GM23338 (cell line): ENCODE measurements at places on chromosomes 11 and 22. TPM values are rescaled to one million over a fixed set of nuclear protein-coding genes. Genes with fewer than 3 reads are reported as not detected.

Gene GPHA2
- total RNA-seq = 0.83 TPM in 1 of 2 replicates, not detected in the other

Gene APLNR
- total RNA-seq = 0.10 and 0.12 TPM in 2 replicates

Gene ME3
- 3.8 and 4.0 TPM in 2 replicates for total RNA-seq

Gene C22orf42
- total RNA-seq = 0.23 and 0.76 TPM in 2 replicates

Gene OR8H1
- not detected in 2 replicates for total RNA-seq

Gene TRIM29
- total RNA-seq = 0.16 and 0.28 TPM in 2 replicates

Gene UPK3A
- total RNA-seq = 0.89 TPM in 1 of 2 replicates, not detected in the other

Gene KDM4E
- total RNA-seq = not detected in 2 replicates

Gene ALKBH3
- 10.3 and 10.8 TPM in 2 replicates for total RNA-seq

Gene SLC43A1
- total RNA-seq = 49.7 and 49.8 TPM in 2 replicates

Gene INS
- total RNA-seq = not detected in 2 replicates

Gene ALG12
- 23.3 and 26.9 TPM in 2 replicates for total RNA-seq

Gene UBQLN3
- total RNA-seq = not detected in 2 replicates

Gene FGF19
- 27.4 and 36.1 TPM in 2 replicates for total RNA-seq

Gene EFEMP2
- total RNA-seq = 4.5 and 9.4 TPM in 2 replicates

Gene FAM180B
- total RNA-seq = not detected in 2 replicates

Gene LARGE2
- total RNA-seq = 74.5 and 107 TPM in 2 replicates

Gene TRMT2A
- total RNA-seq = 56.4 and 61.3 TPM in 2 replicates

Gene KLHL35
- total RNA-seq = 0.28 and 1.1 TPM in 2 replicates

Gene APOBEC3C
- total RNA-seq = 5.0 and 7.0 TPM in 2 replicates

Gene OR2AT4
- not detected in 2 replicates for total RNA-seq

Gene SYCE3
- not detected in 2 replicates for total RNA-seq

Gene FOLR2
- total RNA-seq = not detected in 2 replicates

Gene DGKZ
- total RNA-seq = 148 and 170 TPM in 2 replicates

Gene SYT13
- total RNA-seq = 16.3 and 17.1 TPM in 2 replicates

Gene CABP7
- 0.24 and 0.35 TPM in 2 replicates for total RNA-seq

Gene DAGLA
- total RNA-seq = 1.3 and 2.5 TPM in 2 replicates

Gene SCGB1D2
- total RNA-seq = not detected in 2 replicates

Gene TYR
- total RNA-seq = not detected in 2 replicates

Gene OR51Q1
- total RNA-seq = not detected in 2 replicates

Gene CLDN5
- total RNA-seq = 1.4 and 3.2 TPM in 2 replicates
